ENCODE measurements at places on chromosomes 1 and 21. TPM values are rescaled to one million over a fixed set of nuclear protein-coding genes. Genes with fewer than 3 reads are reported as not detected.

GRCh38 chr1:53585129-53585528 is 125.9 kb downstream of the DMRTB1 start:
- no peaks in the 10 kb centered on the region for H3K4me1 ChIP-seq
- no peaks in the 10 kb centered on the region for H3K27me3 ChIP-seq
- H3K27ac ChIP-seq = no peak overlapping the region
- DNase-seq = peak; percentile 55
- no peaks in the 10 kb centered on the region for H3K36me3 ChIP-seq

- no peak overlapping the region for H3K4me3 ChIP-seq
- H3K27me3 ChIP-seq = no peaks in the 10 kb centered on the region
- peak; percentile 42 for DNase-seq
- no peaks in the 10 kb centered on the region for H3K36me3 ChIP-seq
- H3K4me1 ChIP-seq = no peaks in the 10 kb centered on the region
These were observed 45.7 kb downstream of the ELK4 start for GRCh38 chr1:205585835-205586785.

The MIB2 gene
- 33.3 TPM for polyA plus RNA-seq

The OR2T35 gene
- polyA plus RNA-seq = not detected

DNA sequence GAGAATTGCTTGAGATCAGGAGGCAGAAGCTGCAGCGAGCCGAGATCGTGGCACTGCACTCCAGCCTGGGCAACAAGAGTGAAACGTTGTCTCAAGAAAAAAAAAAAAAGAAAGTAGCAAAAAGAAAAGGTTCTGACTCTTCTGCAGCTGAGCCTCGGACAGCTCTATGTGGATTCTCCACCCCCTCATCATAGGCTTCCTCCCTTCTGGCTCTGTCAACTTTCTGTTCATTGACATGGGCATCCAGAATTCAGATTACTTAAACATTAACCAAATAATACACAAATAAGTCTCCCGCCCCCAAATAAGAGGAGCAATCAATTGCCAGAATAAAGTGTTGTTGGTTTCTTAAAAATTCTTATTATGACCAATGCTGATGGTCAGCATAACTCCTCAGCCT is 10.0 kb downstream of the SUSD4 start:
- H3K27me3 ChIP-seq = no peaks in the 10 kb centered on the region
- H3K4me3 ChIP-seq = no peak overlapping the region
- no peaks in the 10 kb centered on the region for H3K36me3 ChIP-seq

DNA sequence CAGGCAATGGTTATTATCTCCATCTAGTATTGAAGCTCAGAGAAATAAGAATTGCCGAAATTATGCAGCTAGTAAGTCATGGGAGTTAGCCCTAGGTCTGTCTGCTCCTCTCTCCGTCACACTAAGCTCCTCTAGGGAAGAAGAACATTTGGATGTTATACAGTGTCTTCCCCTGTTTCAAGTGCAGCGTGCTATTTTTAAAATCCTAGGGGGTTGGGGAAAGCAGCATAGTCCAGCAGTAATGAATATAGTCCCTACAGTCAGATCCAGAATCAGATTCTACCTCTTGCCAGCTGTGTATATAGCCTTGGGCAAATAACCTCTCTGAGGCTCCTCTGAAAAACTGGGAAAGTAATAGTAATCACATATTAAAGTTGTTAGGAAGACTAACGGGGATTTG is 44.5 kb upstream of the OSBPL9 start:
- DNase-seq = no peak
- no peaks in the 10 kb centered on the region for H3K27me3 ChIP-seq
- no peaks in the 10 kb centered on the region for H3K4me1 ChIP-seq
- no peak overlapping the region for H3K27ac ChIP-seq

DNA sequence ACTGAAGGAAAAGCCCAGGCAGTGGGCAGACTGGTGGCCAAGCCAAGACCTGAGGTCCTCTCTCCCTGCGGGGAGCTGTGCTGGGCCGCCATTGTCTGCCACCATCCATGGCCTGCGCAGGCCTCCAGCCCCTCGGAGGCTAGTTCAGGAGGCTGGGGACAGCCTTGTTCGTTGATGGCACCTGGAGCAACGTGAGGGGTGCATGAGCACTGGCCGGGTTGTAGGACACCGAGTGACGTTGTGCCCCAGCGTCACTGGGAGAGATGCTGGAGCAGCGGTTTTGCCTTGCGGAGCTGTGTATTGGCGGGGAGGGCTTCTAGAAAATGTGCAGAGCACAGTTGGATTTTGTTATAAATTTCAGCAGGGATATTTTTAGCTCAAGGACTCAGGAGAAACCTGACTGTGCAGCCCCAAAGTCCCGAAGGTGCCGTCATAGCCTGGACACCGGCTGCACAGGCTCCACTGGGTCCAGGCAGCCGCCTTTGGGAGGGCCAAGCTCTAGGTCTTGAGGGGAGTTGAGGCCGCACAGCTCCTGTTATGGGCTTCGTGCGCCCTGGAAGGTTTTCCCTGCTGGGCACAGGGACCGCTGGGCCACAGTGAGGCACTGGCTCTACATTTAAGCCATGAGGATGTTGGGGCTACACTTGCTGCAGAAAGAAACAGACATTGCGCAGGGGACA is 48.2 kb upstream of the ADARB1 start:
- DNase-seq = peak; percentile 62
- H3K4me1 ChIP-seq = no peaks in the 10 kb centered on the region
- H3K27ac ChIP-seq = no peak overlapping the region
- no peaks in the 10 kb centered on the region for H3K27me3 ChIP-seq
- H3K4me3 ChIP-seq = no peak overlapping the region
- no peaks in the 10 kb centered on the region for H3K36me3 ChIP-seq

The RSPO1 gene
- polyA plus RNA-seq = 0.92 TPM

The NBPF4 gene
- polyA plus RNA-seq = not detected

DNA sequence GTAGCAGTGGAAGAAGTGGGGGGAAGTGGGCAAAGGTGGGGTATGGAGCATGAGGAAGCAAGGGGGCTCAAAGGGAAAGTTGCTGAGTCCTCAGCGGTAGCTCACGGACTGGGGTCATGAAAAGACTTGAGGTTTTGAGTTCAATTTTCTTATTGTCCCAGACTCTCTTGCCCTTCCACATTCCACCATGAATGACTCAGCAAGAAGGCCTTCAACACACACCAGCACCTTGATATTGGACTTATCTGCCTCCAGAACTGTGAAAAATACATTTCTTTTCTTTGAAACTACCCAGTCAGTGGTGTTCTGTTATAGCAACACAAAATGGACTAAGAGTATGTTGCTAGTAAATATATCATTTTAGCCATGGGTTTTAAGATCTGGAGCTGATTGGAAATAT is 17.3 kb upstream of the RHBDL2 start:
- no peak for DNase-seq
- H3K4me1 ChIP-seq = no peaks in the 10 kb centered on the region
- H3K36me3 ChIP-seq = no peaks in the 10 kb centered on the region
- H3K27me3 ChIP-seq = no peaks in the 10 kb centered on the region

DNA sequence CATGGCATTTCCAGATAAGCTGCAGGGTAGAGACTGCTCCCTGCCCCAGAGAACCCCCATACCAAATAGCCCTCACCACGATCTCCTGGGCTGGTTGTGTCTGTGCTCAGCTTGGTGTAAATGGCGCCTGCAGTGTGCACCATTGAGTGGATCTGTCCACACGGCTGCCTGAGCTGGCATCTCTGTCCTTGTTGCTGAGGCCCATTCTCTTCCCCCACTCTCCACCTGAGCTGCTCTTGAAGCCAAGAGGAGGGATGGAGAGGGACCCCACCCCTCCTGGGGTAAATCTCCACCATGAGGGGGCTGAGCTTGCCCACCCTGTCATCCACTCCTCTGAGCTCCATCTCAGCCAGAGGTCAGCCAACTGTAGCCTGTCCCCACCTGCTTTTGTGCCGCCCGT is 18.0 kb upstream of the ZNF678 start:
- peaks cover 29% of the 10 kb centered on the region for H3K4me1 ChIP-seq
- H3K4me3 ChIP-seq = no peak overlapping the region
- H3K36me3 ChIP-seq = no peaks in the 10 kb centered on the region
- no peak overlapping the region for H3K27ac ChIP-seq
- DNase-seq = no peak

- no peaks in the 10 kb centered on the region for H3K27me3 ChIP-seq
- H3K4me1 ChIP-seq = peaks cover 8% of the 10 kb centered on the region
- DNase-seq = no peak
These were observed 255.1 kb upstream of the C1orf105 start for GRCh38 chr1:172165403-172165802.

DNA sequence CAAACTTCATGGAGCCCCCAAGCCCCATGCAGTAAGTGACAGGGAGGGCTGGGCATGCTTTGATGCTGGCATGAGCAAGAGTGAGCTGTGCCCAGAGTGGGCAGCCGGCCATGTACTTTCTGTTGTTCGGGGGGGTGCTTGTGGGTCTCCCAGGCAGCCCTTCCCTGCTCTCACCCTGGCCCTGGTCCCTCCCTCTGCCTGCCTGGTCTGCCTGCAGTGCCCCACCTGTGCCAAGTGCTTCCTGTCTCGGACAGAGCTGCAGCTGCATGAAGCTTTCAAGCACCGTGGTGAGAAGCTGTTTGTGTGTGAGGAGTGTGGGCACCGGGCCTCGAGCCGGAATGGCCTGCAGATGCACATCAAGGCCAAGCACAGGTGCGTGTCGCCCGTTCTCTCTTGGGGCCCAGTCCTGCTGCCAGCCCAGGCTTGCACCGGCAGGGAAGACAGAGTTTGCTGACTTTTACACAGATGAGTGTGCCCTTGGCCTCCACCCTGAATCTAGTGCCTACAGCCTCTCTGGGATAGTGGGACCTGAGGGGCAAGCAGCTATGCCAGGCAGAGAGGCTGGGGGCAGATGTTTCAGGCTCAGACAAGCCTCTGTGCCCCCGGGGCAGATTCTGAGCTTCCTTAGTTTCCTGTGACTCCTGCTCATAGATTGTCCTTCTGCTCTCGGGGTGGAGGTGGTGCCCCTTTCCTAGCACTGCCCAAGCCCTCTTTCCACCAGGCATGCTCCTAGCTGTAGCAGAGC is 7.6 kb downstream of the ZBTB48 start:
- H3K4me1 ChIP-seq = no peaks in the 10 kb centered on the region
- H3K4me3 ChIP-seq = no peak overlapping the region
- DNase-seq = no peak
- H3K27me3 ChIP-seq = no peaks in the 10 kb centered on the region
- H3K36me3 ChIP-seq = peaks cover 35% of the 10 kb centered on the region
- peak overlapping the region; percentile 48 for H3K27ac ChIP-seq

- no peaks in the 10 kb centered on the region for H3K4me1 ChIP-seq
- H3K4me3 ChIP-seq = no peak overlapping the region
- no peaks in the 10 kb centered on the region for H3K27me3 ChIP-seq
- DNase-seq = no peak
These were observed 322.8 kb downstream of the KCTD3 start for GRCh38 chr1:215889871-215890270.

DNA sequence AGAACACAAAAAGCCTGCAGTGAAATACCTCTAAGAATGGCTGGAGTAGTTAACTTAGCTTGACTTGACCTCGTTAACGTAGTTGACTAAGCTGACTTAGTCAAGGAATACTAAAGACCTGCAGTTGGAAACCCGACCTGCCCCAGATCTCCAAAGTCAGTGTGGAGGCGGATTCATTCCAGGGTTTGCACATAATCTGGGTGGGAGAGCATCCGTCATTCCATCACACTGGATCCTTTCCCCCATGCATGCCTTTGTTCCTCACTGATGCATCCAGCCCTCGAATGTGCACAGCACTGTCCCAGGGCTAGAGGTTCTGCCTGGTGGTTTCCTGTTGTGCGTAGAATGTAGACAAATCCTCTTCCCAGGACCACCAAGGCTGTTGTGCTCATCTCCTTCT is 76.4 kb downstream of the KCNN3 start:
- peaks cover 8% of the 10 kb centered on the region for H3K4me1 ChIP-seq
- no peak overlapping the region for H3K27ac ChIP-seq
- no peaks in the 10 kb centered on the region for H3K27me3 ChIP-seq
- no peak overlapping the region for H3K4me3 ChIP-seq
- no peaks in the 10 kb centered on the region for H3K36me3 ChIP-seq

The SPATA6 gene
- polyA plus RNA-seq = 3.8 TPM

DNA sequence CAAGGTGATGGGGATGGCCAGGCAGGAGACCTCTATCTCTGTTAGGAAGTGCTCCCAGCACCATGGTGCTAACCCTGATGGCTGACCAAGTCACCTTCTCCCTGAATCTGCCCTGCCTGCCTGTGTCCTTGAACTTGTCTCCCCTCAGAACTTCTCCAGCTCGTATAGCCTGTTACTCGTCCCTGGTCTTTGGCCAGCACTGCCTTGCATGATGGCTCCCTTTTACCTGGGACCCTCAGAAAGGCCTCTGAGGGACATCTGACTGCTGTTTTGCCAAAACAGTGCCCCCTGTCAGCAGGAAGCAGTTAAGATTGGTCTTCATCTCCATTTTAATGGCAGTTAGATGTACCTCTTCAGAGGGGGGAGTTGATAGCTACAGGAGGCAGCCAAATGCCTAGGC is 148.3 kb downstream of the RHOU start:
- no peak overlapping the region for H3K27ac ChIP-seq
- no peaks in the 10 kb centered on the region for H3K4me1 ChIP-seq
- H3K36me3 ChIP-seq = no peaks in the 10 kb centered on the region
- H3K4me3 ChIP-seq = no peak overlapping the region

The PLPPR4 gene
- not detected for polyA plus RNA-seq

The SPRR1A gene
- not detected for polyA plus RNA-seq

DNA sequence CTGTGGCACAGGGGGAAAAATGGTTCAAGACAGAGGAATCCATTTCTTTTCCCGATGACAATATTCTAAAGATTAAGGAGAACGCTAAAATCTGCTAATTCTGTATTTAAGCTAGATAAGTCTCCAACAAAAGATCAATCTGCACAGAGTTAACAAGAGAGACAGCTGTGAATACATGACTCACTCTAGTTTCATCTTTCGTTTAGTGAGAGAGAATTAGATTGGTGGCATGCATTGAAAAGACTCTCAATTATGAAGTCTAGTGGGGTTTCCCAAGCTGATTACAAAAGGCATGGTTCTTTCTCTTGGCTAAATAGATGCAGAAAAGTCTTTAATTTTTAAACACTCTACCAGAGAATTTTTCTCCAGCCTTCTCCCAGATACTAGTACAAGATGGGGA is 34.4 kb downstream of the CAPN9 start:
- DNase-seq = no peak
- H3K27ac ChIP-seq = no peak overlapping the region
- no peaks in the 10 kb centered on the region for H3K4me1 ChIP-seq
- no peaks in the 10 kb centered on the region for H3K27me3 ChIP-seq
- H3K36me3 ChIP-seq = no peaks in the 10 kb centered on the region

DNA sequence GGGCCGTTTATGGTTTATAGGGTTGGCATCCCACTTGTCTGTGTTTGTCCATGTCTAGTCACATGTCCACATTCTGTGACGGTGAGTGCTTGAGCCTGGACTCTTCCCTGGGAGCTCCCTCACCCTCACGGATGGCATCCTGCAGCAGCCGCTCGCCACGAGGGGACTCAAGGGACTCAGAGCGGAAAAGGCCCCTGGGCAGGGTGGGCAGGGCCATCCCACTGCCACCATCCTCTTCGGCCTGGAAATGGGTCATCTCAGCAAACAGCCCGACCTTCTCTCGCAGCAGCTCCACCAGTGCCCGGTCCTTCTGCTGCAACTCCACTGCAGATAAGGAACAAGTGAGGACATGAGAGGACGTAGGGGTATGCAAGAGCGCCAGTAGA is 11.1 kb downstream of the RXFP4 start:
- H3K36me3 ChIP-seq = peaks cover 44% of the 10 kb centered on the region
- no peaks in the 10 kb centered on the region for H3K27me3 ChIP-seq
- no peak overlapping the region for H3K27ac ChIP-seq
- no peak for DNase-seq

GRCh38 chr1:166902279-166902678 is 26.2 kb upstream of the TADA1 start:
- no peak for DNase-seq
- H3K4me3 ChIP-seq = no peak overlapping the region
- no peaks in the 10 kb centered on the region for H3K4me1 ChIP-seq
- no peaks in the 10 kb centered on the region for H3K36me3 ChIP-seq
- no peaks in the 10 kb centered on the region for H3K27me3 ChIP-seq

GRCh38 chr1:234322979-234323378 is 50.3 kb upstream of the COA6 start:
- H3K4me1 ChIP-seq = no peaks in the 10 kb centered on the region
- peaks cover 7% of the 10 kb centered on the region for H3K27me3 ChIP-seq
- DNase-seq = no peak
- no peak overlapping the region for H3K4me3 ChIP-seq
- no peak overlapping the region for H3K27ac ChIP-seq

The MMEL1 gene
- 37.2 TPM for polyA plus RNA-seq
